ENCODE measurements at places on chromosomes 3 and 15.

- no peak for DNase-seq
Measured at GRCh38 chr3:32499585-32499984, 3.1 kb downstream of the CMTM6 start.

DNA sequence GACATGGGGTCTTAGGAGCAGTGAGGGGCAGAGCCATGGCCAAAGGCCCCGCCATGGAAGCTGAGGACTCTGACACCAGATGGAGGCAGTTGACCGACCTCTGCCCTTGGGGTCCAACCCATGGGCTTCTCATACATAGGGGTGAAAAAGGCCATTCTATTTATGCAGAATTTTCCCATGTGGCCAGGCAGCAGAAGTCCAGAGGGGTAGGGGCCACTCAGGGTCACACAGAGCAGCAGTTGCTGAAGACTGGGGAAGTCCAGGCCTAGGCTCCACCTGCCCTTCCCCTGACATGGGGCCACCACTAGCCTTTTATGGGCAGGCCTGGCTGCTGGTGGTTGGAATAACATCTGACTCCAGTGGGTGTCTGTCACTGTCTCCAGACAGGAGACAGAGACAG, 6.4 kb downstream of the PRSS50 start:
- peak; percentile 1 for DNase-seq

- no peak for DNase-seq
Measured at GRCh38 chr15:73001840-73002239, 50.4 kb upstream of the NEO1 start.

DNA sequence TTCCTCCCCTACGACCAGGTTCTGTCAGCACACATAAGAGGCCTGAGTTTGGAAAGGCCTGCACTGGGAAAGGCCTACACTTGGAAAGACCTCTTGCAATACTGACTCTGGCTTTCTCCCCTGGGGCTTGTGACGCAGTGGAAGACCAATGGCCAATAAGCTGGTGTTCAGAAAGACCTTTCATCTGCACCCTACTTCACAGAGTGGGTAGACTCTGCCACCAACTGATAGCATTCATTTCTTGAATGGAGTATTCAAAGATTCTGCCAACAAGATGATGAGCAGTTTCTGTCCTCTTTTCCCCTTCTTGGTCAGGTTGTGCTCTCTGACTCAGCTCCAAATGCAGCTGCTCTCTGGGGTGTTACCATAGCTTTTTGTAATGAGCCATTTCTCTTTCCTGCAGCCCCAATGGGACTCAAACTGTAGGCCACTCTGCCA, 48.8 kb downstream of the TIPARP start:
- DNase-seq = no peak

DNA sequence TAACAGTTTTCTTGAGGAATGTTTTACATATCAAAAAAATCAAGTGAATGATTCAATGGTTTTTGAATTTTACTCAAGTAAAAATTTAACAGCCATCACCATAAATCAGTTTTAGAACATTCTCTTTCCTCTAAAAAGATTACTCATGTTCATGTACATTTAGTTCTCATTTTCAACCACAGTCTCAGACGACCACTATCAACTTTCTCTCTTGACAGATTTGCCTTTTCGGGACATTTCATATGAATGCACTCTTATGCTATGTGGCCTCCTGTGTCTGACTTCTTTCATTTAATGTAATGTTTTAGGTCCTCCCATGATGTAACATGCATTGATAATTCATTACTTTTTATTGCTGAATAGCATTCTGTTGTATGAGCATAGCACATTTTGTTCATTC, 309.3 kb upstream of the PLSCR5 start:
- DNase-seq = no peak

DNA sequence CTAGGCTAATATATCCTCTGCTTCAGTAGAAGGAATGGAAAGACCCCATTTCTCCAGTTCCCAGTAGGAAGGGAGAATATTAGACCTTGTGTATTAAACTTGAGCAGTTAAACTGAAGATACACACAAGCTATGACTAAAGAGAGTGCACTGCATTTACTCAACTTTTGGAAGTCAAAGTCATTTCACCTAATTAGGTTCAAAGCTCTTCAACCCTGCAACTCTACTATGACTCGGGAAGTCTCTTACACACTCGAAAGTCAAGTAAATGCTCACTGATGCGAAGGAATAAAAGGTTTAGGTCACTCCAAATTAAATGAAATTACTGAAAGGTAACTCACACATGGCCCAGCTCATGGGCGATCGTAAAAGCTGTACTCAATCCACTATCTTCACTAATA, 33.8 kb downstream of the ADAMTS9 start:
- no peak for DNase-seq

- no peak for DNase-seq
Measured at GRCh38 chr3:45817831-45818522, 21.6 kb upstream of the SLC6A20 start.

DNA sequence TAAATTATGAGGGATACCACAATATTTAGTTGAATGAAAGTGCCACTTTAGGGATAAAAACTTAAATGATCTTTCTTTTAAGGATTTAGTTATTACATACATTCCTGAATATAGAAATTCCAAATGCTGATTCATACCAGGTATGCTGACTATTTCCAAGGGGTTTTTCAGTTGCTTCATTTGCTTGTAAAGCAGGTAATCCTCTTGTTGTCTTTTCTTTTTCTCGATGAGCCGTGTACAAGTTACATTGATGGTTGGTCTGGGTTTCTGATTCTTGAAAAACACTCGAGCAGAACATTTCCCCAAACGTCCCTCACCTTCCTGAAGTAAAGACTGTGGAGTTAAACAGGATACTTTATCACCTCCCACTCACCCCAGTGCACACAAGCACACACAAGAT, 21.7 kb downstream of the RARRES1 start:
- no peak for DNase-seq

- DNase-seq = no peak
Measured at GRCh38 chr3:53155760-53156159, 5.2 kb upstream of the PRKCD start.

- DNase-seq = no peak
Measured at GRCh38 chr3:30140356-30141075, 465.9 kb upstream of the TGFBR2 start.

- DNase-seq = no peak
Measured at GRCh38 chr3:76134166-76134565, 348.8 kb upstream of the ZNF717 start.

DNA sequence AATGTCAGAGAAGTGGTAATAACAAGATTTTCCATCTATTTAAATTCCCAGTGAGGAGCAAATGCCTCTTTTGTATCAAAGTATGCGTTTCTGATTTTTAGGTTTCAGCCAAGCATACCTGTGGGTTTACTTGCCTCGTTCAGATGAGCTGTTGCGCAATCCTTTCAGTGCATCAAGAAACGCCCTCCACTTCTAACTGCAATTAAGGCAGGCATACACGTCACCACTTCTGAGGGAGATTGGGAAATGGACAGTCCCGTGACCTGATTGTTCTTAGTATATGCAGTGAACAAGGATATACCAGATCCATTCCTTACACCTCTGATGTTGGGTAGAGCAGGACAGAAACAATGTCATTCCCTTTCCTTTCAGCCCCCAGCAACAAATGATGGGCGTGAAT, 219.0 kb downstream of the ITPR1 start:
- no peak for DNase-seq

- DNase-seq = no peak
Measured at GRCh38 chr3:125236331-125236903, 23.9 kb upstream of the SLC12A8 start.

GRCh38 chr3:11631820-11632219, 11.9 kb downstream of the VGLL4 start:
- DNase-seq = no peak

GRCh38 chr15:74901612-74902063, 5.0 kb downstream of the FAM219B start:
- DNase-seq = peak; percentile 66

GRCh38 chr15:47027322-47027946, 689.9 kb upstream of the SEMA6D start:
- no peak for DNase-seq

DNA sequence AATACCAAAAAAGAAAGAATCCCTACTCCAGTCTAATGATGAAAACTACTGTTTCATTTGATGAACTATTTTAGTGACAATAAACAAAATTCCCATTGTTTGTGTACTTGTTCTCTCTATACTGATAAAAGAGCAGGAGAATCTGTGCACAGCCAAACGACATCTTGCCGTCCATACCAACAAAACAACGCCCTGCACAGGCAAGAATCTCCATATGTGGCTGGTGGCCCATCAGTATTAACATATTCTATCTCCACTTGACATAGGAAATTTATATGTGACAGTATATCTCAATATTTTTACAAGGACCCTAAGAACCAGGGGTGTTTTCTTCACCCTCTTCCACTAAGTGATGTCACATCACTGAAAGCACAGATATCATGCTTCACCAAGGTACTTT, 279.5 kb downstream of the ULK4 start:
- DNase-seq = no peak

DNA sequence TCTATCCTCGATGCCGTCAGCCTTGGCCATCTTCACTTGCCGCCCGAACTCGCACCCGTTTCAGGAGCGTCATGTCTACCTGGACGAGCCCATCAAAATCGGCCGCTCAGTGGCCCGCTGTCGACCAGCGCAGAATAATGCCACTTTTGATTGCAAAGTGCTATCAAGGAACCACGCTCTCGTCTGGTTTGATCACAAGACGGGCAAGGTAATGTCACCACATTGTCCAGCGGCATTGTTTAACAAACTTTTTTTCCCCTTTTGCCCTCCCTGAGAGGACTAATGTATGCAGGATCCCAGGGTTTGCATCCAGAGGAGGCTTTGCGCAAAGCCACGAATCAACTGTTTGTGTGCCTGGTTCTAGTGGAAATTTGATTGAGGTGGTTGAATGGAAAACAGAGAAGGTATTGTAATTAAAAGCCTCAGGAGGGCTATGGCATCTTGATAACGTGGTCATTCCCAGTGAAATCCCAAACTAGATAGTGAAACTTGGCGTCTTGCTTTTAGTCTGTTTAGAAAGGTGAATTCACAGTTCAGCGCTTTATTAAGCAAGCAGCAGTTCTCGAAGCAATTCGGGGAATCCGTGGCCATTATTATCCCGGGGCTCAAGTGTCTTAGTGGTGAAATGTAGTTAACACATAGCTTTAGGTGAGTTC, 1.7 kb downstream of the SLMAP start:
- DNase-seq = no peak

DNA sequence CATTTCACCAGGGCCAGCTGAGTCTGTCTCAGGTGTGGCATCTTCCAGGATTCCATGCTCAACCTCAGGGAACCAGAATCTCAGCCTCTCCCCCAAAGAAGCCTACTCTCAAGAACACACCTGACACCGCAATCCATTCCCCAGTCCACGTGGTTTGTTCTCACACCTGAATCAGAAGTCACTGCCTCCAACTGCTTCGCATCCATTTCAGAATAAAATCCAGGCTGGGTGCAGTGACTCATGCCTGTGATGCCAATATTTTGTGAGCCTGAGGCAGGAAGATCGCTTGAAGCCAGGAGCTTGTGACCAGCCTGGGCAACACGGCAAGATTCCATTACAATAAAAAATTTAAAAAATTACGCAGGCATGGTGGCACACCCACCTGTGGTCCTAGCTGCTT, 212.2 kb downstream of the FOXP1 start:
- DNase-seq = no peak

DNA sequence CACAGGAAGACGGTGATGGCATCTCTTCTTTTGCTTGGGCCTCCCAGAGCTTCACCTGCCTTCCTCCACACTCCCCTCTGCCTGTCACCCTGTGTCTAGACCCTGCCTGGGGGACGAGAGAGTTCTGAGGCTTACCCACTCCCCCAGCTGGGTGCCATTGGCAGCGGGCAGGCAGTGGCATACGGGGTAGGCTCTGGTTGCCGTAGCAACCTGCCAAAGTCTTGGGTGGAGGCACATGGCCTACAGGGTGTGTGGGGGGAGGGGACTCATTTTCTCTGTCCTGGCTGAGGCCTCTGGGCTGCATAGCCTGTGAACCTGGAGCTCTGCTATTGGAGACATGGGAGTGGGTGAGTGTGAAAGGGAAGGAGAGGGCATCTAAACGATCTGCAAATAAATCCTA, 4.4 kb downstream of the INSYN1 start:
- DNase-seq = no peak

DNA sequence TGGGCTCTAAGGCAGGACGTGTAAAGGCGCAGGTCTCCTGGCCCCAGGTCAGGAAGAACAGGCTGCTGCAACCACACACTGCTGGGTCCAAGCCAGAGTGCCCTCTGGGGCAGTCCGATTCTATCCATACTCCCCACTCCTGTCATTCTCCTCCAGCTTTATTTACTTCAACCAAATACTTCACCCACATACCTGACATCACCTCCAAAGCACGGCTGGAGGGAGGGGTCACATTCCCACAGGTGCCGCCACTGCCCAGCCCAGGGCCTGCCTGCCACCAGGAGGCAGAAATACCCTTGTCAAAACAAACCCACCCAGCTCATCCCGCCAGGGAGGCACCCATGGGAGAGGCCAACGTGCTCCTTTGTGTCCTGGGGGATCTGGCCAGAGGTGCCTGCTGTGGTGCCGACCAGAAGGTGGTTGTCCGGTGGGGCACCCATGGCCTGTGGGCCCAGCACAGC, 100.4 kb downstream of the DAPK2 start:
- peak; percentile 30 for DNase-seq

GRCh38 chr3:137349557-137350348, 392.0 kb downstream of the IL20RB start:
- DNase-seq = no peak

DNA sequence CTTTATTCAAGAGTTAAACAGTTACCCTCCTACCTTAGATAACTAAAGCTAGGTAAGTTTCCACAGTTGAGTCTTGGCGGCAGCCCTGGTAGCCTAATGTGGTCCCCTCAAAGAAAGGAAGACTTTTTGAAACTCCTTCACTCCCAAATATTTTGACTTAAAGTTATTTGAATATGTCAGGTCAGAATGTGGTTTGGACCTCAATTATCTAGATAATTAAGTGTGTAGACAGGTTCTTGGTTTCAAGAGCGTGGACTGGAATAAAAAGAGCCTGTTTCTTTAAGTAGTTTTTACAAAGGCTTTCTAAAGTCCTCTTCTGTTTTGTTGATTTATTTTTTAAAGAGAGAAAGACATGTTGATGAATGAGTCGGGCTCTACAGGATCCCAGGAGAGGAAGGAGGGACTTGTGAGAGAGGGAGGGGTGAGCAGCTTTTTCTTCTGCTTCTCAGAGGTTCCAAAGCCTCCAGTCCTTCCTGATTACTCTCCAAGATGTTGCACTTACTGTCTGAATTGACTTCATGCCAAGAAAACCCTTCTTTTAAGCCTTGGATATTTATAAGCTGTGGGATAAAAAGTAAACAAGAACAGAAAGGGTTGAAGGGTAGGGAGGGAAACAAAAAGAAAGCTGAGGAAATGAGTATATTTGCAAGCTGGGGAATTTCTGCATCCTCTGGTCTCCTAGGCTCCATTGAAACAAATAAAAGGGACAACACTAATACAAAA, 457.4 kb downstream of the IGSF11 start:
- no peak for DNase-seq

DNA sequence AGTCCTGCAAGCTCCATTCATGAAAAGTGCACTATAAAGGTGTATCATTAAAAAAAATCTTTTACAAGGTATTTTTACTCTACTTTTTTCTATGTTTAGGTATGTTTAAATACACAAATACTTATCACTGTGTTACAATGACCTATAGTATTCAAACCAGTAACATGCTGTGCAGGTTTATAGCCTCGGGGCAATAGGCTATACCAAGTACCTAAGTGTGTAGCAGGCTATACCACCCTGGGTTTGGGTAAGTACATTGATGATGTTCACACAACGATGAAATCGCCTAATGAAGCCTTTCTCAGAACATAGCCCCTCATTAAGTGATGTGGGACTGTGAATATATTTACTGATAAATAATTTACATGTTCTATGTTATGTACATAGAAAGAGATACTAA, 104.6 kb downstream of the ATP1B3 start:
- DNase-seq = no peak

GRCh38 chr3:105906836-105907235, 38.0 kb upstream of the CBLB start:
- no peak for DNase-seq

Data from WTC11 (cell line).